Lower leg skin (tissue), 4 donors: ENCODE measurements at places on chromosomes 5 and 9. TPM values are rescaled to one million over a fixed set of nuclear protein-coding genes. Genes with fewer than 3 reads are reported as not detected.

Gene TUSC1
- total RNA-seq, result 33.5 TPM

- no peak for DNase-seq
These were observed 12.7 kb upstream of the PRELID2 start for GRCh38 chr5:145847499-145848497.

GRCh38 chr5:52255308-52255707 is 532.4 kb upstream of the ITGA1 start:
- DNase-seq, result no peak

- DNase-seq, result no peak
These were observed 82.5 kb upstream of the CAST start for GRCh38 chr5:96579711-96580110.

Gene LCN9
- total RNA-seq, result not detected

Gene GFPT2
- 3.0 TPM for total RNA-seq
